Camera-type eye (tissue), 1 donor: ENCODE measurements at places on chromosomes 5 and 9. TPM values are rescaled to one million over a fixed set of nuclear protein-coding genes. Genes with fewer than 3 reads are reported as not detected.

The ANKRD33B gene
- 138 TPM for total RNA-seq

The STK10 gene
- 11.2 TPM for total RNA-seq

The HAND1 gene
- total RNA-seq = not detected

The SNCB gene
- total RNA-seq = 10.1 TPM

The SLCO4C1 gene
- total RNA-seq = 0.77 TPM

The VCAN gene
- 308 TPM for total RNA-seq

The WNT8A gene
- total RNA-seq = not detected

The FIBCD1 gene
- total RNA-seq = 10.2 TPM

The FAM200C gene
- total RNA-seq = 25.1 TPM

The ZDHHC12 gene
- 10.9 TPM for total RNA-seq

The ETF1 gene
- total RNA-seq = 52.7 TPM

The MTREX gene
- total RNA-seq = 130 TPM

The ENHO gene
- total RNA-seq = 3.4 TPM

The TRUB2 gene
- total RNA-seq = 10.4 TPM

The CER1 gene
- 0.88 TPM for total RNA-seq

The IRX4 gene
- 0.55 TPM for total RNA-seq

The UGT3A1 gene
- total RNA-seq = 1.4 TPM

The PDLIM4 gene
- 15.4 TPM for total RNA-seq

The SPATA31C1 gene
- not detected for total RNA-seq

The PTPDC1 gene
- 21.9 TPM for total RNA-seq

The TMEFF1 gene
- 29.2 TPM for total RNA-seq

The PIP5K1B gene
- 29.0 TPM for total RNA-seq

The TYRP1 gene
- 326 TPM for total RNA-seq

The MYO10 gene
- total RNA-seq = 103 TPM

The IDNK gene
- 3.5 TPM for total RNA-seq

The PTCH1 gene
- 49.8 TPM for total RNA-seq

The GOLM1 gene
- 97.9 TPM for total RNA-seq

The TSLP gene
- not detected for total RNA-seq

The ENC1 gene
- 76.3 TPM for total RNA-seq

The ANKHD1 gene
- 164 TPM for total RNA-seq

The SYNPO gene
- total RNA-seq = 10.1 TPM

The SPINK7 gene
- not detected for total RNA-seq

The TGFBR1 gene
- total RNA-seq = 75.1 TPM
